ENCODE measurements at places on chromosomes 5 and 9. TPM values are rescaled to one million over a fixed set of nuclear protein-coding genes. Genes with fewer than 3 reads are reported as not detected.
A peak's percentile ranks its signal among the peaks of the same experiment; 100 is the strongest.

- DNase-seq = no peak
These were observed 55.2 kb downstream of the HSPA4 start for GRCh38 chr5:133106761-133107572.

- DNase-seq = no peak
These were observed 26.7 kb downstream of the EXD3 start for GRCh38 chr9:137396227-137396626.

DNA sequence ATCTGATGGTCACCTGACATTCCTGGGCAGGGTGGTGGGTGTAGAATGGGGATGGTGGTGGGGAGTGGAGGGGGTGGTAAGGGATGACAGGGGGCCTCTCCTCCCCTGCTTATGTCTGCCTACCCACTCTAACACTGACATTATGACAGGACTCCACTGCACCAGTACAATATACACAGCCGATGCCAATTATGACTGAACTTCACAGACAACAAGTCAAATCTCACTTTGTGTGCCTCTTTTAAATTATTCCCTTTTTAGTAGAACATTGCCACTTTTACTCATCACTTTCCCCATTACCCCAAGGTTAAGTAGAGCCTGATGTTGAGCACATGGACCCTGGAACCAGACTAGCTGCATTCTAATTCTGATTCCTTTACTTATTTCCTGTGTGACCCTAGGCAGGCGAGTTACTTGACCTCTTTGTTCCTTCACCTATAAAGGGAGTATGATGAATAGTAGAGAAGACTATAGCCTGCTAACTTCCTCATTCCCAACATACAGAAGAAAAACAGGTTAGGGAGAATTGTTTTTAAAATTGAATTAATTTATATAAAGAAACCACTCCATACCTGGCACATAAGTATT lies 464.7 kb downstream of the DMRT2 start:
- no peak for DNase-seq

DNA sequence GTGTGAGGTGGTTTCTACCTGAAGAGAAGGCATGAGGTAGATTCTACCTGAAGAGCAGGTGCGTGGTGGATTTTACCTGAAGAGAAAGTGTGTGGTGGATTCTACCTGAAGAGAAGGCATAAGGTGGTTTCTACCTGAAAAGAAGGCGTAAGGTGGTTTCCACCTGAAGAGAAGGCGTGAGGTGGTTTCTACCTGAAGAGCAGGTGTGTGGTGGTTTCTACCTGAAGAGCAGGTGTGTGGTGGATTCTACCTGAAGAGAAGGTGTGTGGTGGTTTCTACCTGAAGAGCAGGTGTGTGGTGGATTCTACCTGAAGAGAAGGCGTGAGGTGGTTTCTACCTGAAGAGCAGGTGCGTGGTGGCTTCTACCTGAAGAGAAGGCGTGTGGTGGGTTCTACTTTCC lies 192.8 kb downstream of the MED10 start:
- no peak for DNase-seq

GRCh38 chr9:80410106-80410505 lies 838.3 kb downstream of the TLE4 start:
- peak; percentile 82 for DNase-seq

- DNase-seq = no peak
These were observed 274.8 kb upstream of the ADRA1B start for GRCh38 chr5:159641371-159642039.

DNA sequence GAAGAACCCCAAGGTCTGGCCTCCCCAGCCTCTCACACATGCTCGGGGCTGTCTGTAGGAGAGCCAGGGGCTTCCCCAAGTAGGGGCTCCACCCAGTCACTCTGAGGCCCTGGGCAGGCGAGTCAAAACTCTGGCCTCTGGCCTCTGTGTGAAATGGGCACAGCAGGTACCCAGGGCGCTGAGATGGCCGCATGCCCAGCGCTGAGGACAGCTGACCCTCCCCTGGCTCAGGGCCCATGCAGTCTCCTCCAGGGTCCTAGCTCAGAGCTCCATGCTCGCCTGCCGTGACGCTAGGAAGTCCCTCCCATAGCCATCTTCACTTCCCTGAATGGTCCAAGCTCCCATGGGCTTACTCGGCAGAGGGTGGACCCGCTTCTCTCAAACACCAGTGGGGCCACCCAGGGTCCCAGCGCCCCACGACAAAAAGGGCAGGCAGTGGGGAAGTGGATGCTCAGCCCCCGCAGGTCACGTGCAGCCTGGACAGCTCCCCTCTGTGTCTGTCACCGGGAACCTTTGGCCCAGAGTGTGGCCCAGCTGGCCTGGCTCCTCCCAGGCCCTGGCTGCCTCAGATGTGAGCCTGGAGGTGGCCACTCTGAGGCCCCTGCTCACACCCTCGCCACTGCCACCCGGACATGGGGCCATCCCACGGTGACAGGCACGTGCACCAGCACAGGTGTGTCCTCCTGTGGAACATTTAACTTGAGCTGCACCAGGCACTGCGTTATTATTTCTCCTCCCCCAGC lies 12.2 kb upstream of the VAV2 start:
- DNase-seq = no peak

DNA sequence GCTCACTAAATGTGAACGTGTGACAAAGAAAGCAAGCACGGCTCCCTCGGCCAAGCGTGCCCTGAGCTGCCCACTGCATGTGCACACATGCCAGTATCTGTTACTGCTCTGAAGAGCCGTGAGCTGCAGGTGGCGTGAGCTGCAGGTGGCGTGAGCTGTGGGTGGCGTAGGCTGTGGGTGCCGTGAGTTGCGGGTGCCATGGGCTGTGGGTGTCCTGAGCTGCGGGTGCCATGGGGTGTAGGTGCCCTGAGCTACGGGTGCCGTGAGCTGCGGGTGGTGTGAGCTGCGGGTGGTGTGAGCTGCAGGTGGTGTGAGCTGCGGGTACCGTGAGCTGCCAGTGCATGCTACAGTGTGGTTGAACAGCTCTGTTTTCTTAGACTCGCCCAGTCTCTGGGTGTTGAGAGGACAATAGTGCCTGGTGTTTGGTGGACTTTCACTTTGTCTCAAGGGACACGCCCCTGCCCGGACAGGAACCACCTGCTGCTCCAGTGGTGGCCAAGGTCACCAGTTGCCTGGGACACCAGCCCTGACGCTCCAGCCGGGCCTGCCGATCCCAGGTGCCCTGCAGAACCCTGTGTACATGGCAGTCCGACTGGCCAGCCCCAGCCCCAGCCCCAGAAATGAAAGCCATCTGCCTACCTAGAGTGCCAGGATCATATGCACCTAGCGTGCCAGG lies 6.7 kb downstream of the CCDC187 start:
- no peak for DNase-seq

DNA sequence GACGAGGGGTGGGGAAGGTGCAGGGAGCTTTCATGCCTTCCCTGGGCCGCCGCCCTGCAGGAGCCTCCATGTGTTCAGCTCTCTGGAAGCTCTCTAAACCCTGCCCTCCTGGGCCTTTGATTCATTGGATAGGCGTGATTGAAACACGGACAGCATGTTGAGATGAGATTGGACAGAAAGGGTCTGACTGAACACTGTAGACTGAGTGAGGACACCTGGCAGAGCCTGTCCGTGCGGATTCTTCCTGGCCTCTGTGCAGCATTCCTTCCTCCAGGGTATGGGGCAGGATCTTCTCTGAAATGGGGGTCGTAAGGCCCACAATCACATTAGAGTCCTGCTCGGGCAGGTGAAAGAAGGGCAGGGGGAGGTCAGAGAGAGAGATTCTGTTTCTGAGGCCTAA lies 12.8 kb downstream of the RPL12 start:
- no peak for DNase-seq

DNA sequence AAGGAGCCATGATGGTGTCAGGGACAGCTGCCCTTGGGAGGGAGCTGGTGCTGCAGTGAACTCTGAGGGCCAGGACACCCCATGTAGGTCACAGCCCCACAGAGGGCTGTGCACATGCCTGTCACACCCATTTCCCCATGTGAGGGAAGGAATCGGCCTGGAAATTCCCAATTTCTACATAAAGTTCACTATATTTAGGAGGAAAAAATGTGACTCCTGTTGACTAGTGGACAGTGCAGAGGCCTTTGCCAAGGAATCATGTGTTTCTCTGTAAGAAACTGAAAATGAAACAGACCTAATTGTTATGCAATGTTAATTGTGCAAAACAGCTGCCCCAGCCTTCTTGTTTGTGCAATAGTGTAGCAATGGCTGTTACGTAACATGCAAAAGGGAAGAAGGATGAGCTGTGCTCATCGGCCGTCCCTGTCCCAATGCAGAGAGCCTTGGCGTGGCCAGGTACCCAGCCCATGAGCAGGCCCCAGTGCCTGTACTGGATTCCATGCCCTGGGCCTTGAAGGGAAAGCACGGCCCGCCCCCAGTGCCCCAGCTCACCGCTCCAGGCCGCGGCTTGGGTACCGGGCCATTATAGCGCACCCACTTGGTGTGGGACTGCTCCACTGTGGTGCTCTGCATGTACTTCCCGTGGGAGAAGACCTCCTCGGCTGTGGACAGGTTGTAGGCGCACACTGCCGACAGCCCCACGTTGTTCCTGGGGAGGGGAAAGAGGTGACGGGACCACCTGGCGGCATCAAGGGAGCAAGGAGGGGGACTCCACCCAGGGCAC lies 70.0 kb downstream of the SECISBP2 start:
- DNase-seq = no peak

DNA sequence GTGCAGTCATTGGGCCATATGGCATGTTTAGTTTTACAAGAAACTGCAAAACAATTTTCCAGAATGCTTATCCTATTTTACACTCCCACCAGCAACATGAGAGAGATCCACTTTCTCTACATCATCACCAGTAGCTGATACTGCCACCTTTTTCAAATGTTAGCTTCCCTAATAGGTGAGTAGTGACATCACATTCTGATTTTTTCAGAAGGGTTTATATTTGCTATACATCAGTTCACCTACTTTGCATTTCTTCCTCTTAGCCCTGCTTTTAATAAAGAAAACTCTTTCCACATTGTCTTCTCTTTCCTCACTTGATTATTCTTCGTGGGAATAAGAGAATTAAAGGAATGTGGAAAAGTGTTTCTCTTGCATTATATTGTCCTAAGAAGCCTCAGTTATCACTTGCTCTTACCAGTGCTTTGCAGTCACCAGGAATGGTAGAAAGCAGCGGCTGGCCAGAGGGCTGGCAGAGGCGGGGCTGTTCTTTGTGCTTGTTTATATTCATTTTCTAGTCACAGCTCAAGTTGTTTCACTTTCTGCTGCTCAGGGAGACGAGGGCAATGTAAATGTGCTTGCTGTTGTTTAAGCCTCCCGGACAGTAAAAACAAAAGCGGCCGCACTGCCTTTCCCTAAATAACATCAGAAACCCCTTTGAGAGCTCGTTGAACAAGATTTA lies 164.8 kb downstream of the HSD17B3 start:
- no peak for DNase-seq

DNA sequence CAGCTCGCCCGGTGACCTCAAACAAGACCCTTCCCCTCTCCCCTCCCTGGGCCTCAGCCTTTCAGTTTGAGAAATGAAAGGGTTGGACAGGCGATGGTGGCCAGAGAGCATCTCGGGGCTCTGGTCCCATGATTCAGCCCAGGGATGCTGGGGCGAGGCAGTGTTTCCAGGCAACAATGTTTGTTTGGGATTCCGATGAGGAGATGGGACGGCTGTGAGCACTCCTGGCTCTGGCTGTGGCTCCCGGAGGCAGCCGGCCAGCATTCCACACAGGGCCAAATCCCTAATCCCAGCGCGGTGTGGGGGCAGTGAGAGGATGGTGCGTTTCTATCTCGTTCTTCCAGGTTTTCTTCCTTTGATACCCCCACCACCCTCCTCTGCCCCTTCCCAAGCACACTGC lies 66.0 kb downstream of the HMCN2 start:
- DNase-seq = no peak

DNA sequence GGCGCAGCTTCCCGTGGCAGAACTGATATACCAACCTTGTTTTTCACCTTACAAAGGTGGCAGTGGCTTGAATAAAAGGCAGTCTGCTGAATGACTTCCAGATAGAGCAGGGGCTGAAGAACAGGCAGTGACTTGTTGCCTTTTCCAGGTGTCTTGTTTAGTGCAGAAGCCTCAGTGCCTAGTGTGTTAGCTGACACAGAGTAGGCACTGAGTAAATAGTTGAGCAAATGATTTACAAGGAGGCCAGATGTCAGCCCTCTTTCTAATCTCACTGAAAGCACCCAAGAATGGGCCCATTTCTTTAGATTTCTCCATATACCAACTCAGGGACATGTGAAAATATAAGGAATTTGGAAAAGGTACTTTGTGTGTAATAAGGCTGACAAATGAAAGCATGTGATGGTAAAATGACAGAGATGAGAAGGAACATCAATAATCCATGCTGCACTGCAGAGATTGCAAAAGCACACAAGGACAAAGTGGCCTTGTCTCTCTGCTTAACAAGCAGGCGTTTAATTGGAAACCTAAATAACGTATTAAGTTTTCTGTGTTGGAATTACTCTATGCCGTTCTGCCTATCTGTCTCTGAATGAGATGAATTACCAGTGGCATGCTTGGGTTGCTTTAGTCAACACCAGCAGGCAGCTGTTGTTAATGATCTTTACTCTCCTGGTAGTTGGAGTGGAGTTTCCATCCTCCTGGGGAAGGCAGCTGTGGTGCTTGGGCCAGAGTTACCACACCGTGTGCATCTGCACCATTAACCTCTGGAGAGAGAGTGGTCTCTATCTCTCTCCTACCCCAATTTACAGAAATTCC lies 360.1 kb upstream of the C9orf72 start:
- no peak for DNase-seq

GRCh38 chr5:124725040-124725434 lies 21.4 kb downstream of the ZNF608 start:
- DNase-seq = no peak

GRCh38 chr9:38282756-38283155 lies 109.7 kb upstream of the ALDH1B1 start:
- DNase-seq = no peak

DNA sequence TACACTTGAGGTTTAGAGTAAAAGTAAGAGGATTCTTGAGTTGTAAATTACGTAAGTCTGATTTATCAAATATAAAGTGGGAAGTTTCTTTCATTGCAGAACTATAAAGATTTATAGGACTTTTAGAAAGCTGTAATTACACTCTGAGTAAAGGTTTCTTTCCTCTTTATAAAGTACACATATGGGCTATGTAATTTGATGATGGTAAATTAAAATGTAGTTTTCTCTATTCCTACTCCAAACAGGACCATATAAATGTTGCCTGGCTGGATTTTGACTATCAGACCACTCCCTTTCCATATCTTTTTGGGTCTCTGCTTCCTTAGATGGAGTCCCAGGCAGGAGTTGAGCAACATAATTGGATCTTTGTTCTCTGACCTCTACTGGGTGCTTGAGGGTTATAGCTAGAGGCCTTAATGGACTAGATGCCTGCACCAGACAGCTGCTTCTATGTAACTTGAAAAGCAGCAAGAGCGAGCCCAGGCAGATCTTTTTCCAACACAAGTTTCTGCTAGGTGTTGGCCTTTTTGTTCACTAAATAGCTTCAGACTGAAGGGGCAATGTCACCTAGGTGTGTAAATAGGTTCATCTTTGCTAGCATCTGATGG lies 11.4 kb upstream of the TEX48 start:
- no peak for DNase-seq

- no peak for DNase-seq
These were observed 55.0 kb downstream of the NIPAL4 start for GRCh38 chr5:157514974-157515373.

GRCh38 chr5:78649211-78649695 lies 681 bp upstream of the LHFPL2 start:
- no peak for DNase-seq

The STOM gene
- 86.8 TPM for polyA plus RNA-seq

The FGF10 gene
- polyA plus RNA-seq = 9.0 TPM

The MARCOL gene
- not detected for polyA plus RNA-seq

The COL23A1 gene
- 5.2 TPM for polyA plus RNA-seq

The CMBL gene
- polyA plus RNA-seq = 49.8 TPM

The ANKRD18A gene
- 3.4 TPM for polyA plus RNA-seq

The GABRA1 gene
- polyA plus RNA-seq = 0.10 TPM

The SLC36A2 gene
- polyA plus RNA-seq = 5.7 TPM

The IL13 gene
- not detected for polyA plus RNA-seq

The TAF9 gene
- 57.1 TPM for polyA plus RNA-seq

The SPATA6L gene
- polyA plus RNA-seq = 3.1 TPM

The SLC9A3 gene
- 43.2 TPM for polyA plus RNA-seq

All from right renal cortex interstitium (tissue), 3 donors.